ENCODE measurements at places on chromosomes 7 and 10.

DNA sequence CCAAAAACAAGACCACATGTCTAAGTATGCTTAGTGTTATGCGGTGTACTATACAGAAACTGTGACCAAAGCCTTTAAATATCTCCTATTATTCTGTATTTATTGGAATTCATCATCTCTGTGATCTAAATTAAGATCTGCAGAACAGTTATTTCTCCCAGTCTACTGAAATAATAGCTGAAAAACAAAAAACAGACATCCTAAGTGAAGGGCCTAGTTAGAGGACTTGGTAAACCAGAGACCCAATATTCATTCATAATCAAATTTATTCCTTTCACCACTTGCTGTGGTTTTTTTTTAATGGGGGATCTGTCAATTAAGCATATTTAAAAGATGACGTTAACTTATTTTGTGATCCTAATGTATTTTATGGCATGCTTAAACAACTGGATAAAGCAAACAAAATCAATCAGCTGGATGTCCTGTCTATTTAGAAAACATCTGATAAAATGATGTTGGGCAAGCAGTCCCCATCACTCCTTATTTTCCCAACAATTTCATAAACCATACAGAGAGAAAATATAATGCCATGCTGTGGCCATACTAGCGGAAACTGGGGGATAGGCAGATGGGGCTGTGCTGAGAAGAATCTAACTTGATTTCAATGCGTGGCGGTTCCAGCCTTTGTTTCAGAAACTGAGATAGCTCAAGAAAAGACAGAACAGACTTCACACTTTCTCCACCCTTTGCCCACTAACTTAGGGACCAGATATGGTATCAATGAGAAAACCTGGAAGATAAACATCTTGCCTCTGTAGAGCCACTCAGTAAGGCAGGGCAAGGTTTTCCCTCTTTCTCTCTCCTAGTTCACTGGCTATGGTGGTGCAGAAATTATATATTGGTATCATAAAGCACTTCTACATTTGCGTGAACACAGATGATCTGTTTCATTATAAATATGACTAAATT is 32.9 kb downstream of the ICA1 start:
- H3K27ac ChIP-seq = no peak overlapping the region
- no peak overlapping the region for H3K4me3 ChIP-seq
- H3K27me3 ChIP-seq = peaks cover 41% of the 10 kb centered on the region
- no peak for DNase-seq
- H3K4me1 ChIP-seq = no peaks in the 10 kb centered on the region

- peaks cover 25% of the 10 kb centered on the region for H3K27me3 ChIP-seq
- no peak overlapping the region for H3K4me3 ChIP-seq
- H3K4me1 ChIP-seq = peaks cover 7% of the 10 kb centered on the region
- no peak for DNase-seq
- H3K36me3 ChIP-seq = no peaks in the 10 kb centered on the region
These were observed 417.1 kb upstream of the KLF6 start for GRCh38 chr10:4201866-4202825.

DNA sequence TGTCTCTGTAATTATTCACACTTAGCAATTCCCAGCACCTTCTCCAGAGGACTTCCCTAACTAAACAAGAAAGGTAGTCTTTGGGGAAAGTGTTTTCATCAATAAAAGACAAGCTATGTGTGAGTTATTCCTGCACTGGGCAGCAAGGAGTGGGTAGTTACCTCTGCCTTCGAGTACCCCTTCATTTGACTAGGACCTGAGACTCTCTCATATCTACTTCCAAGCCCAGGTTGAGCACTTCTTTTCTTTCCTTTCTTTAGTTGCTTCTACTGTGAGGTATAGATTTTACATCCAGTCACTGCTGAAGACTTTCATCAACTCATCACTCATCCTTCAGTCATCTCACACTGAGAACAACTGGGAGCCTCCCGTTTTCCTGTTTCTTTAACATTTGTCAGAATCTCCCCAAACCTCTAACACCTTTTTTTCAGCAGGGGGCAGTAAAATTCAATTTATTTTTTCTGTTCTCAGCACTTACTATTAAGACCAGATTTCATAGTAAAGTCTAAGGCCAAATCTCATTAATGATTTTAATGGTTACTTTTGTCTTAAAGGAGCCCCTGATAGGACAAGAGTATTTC is 80.1 kb upstream of the PRSS1 start:
- H3K36me3 ChIP-seq = peaks cover 2% of the 10 kb centered on the region
- no peak overlapping the region for H3K4me3 ChIP-seq
- no peak overlapping the region for H3K27ac ChIP-seq
- H3K27me3 ChIP-seq = no peaks in the 10 kb centered on the region

DNA sequence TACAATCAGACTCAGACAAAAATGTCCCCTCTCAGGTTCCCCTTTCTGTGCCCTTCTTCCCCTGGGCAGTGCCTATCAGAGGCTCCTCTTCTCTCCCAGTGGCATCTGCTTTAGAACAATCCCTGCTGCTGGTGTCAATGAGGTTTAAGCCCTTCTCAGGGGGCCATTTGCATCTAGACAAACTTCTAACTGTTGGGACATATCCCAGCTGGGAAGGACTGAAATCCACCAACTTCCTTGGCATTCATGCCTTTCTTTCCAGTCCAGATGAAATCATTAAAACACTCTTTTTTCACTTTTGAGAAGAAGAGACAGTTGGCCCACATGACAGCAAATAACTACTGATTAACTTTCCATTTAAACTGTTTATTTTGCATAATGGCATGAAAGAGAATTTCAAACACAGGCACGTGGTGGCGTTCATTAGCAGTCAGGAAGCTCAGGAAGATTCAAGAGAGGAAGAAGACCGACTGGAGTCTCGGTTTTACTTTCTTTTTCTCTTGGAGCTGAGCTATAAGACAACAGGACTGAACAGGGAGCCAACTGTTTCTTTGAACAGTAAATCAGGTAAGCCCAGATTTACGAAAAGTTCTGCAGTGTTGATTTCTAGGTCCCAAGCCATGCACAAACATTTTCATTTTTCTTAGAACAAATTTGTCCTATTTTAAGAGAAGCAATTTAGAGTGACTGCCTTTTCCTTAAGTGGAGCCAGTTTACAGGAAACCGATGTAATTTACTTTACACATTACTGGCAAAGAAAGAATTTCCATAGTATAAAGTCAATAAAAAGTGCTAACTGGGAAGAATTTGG is at the start of gene GIMAP2:
TSS of gene GIMAP2 (plus strand) at position 488 of the 811 bp plus-strand sequence. CDS start 1,354 bp downstream, outside the sequence.
- H3K4me3 ChIP-seq = peak within 1 kb of the TSS; percentile 95
- peaks cover 39% of the 10 kb centered on the region for H3K36me3 ChIP-seq

- no peak overlapping the region for H3K27ac ChIP-seq
- DNase-seq = no peak
- H3K36me3 ChIP-seq = no peaks in the 10 kb centered on the region
These were observed 218.3 kb downstream of the SEMA3A start for GRCh38 chr7:83976302-83976701.

DNA sequence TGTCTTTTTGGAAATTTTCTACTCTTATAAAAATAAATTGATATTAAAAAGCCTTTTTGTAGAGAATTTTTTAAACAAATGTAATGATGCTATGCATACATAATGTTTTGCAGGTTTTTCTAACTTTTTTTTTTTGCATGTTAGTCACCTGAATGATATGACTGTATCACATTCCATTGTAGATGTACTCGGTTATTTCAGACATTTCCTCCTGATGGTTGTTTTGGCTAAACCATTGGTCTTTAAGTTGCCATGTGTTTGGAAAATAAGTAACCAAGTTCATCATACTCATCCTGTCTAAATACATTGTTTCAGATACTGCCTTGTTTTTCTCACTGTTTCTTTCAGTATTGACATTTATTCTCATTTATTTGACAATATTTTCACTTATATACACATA is 25.8 kb downstream of the NHLRC2 start:
- peaks cover 20% of the 10 kb centered on the region for H3K4me1 ChIP-seq
- peaks cover 19% of the 10 kb centered on the region for H3K36me3 ChIP-seq
- no peak overlapping the region for H3K4me3 ChIP-seq
- DNase-seq = no peak

- no peaks in the 10 kb centered on the region for H3K4me1 ChIP-seq
- DNase-seq = no peak
- H3K27me3 ChIP-seq = peaks cover 22% of the 10 kb centered on the region
- H3K36me3 ChIP-seq = no peaks in the 10 kb centered on the region
- no peak overlapping the region for H3K4me3 ChIP-seq
These were observed 352.6 kb upstream of the ZMIZ1 start for GRCh38 chr10:78716043-78716660.

DNA sequence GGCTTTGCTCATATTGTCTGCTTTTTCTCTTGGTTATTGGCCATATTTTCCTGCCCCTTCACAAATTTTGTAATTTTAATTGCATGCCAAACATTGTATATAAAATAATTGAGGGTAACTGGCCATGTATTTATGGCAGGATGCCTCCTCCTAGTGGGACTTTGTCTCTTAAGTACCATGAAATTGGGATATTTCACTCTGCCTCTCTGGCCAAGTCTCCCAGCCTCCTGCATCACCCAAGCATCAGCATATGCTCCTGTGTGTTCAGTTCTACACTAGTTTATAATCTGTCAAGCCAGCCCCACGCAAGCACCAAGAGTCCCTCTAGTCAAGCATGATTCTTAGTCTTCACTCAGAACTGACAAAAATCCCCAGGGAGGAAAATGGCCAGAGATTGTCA is 44.2 kb upstream of the FHIP2A start:
- no peak for DNase-seq
- no peaks in the 10 kb centered on the region for H3K27me3 ChIP-seq
- H3K4me1 ChIP-seq = no peaks in the 10 kb centered on the region
- H3K4me3 ChIP-seq = no peak overlapping the region

DNA sequence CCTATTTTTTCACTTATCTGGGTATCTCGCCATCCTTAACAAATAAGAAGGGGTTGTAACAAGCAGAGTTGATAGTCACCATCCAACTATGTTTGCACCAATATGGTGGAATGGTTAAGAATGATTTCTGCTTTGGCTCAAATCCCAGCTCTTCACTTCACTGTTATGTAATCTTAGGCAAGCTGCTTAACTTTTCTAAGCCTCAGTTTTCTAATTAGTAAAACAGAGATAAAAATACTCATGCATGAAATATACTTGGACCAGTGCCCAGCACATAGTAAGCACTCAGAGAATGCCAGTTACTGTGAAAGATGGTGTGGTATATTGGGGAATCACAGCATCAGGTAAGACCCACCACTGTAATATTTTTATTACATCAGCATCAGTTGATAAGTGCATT is 33.6 kb downstream of the ABCB1 start:
- H3K27me3 ChIP-seq = peaks cover 15% of the 10 kb centered on the region
- H3K4me1 ChIP-seq = no peaks in the 10 kb centered on the region
- H3K36me3 ChIP-seq = peaks cover 4% of the 10 kb centered on the region
- H3K4me3 ChIP-seq = no peak overlapping the region
- H3K27ac ChIP-seq = no peak overlapping the region
- no peak for DNase-seq

- no peaks in the 10 kb centered on the region for H3K4me1 ChIP-seq
- H3K27ac ChIP-seq = no peak overlapping the region
- no peaks in the 10 kb centered on the region for H3K27me3 ChIP-seq
These were observed 975.8 kb upstream of the LRRTM3 start for GRCh38 chr10:65950075-65950474.

DNA sequence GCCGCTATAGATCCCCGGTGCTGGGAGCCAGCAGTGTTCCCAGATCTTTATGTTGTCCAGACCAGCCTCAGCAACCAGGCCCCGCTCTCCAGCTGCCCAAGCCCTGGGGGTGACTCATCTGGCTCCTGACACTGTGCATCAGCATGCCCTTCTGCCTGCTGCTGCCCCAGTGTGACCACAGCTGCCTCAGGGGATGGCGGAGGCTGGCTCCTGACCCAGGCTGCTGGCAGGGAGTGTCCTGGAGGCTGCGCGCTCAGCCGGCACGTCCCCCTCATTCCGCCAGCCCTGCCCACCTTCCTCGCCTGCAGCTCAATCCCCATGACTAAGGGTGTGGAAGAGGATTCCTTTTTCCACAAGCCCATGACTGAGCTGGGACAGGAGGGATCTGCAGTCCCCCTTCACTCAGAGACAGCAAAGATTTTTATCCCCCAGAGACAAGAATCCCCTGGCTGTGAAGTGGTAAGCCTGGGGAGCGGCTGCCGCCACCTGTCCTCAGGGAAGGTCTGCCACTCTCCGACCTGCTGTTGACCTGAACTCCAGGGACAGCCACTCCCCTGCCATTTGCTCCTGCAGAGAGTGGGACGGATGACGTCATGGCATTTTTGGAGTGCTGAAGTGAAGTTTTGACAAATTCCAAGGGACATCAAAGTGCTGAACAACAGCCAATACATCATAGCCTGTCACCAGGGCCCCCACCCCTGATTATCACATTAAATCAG is 182.8 kb upstream of the BMPER start:
- H3K4me3 ChIP-seq = no peak overlapping the region
- H3K27ac ChIP-seq = no peak overlapping the region
- no peaks in the 10 kb centered on the region for H3K36me3 ChIP-seq
- no peaks in the 10 kb centered on the region for H3K27me3 ChIP-seq

DNA sequence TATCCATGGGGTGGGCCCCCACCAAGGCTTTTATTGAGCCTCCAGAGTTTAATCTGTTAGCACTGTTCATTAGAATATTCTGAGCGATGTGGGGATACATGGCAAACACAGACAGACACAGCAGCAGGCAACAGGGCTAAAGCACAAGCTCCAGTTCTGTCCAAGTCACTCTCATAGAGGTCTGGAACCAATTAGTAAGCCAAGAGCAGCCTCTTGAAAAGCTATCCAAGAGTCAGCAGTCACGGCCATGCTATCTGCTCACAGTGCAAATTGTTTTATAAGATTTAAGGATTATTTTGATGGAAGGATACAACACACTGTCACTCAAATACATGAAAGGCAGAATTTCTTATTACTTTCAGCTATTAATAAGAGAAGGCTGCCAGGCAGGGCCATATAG is 86.4 kb upstream of the DGKB start:
- no peaks in the 10 kb centered on the region for H3K27me3 ChIP-seq
- no peaks in the 10 kb centered on the region for H3K4me1 ChIP-seq
- no peak for DNase-seq

GRCh38 chr10:33653584-33654367 is 319.3 kb upstream of the NRP1 start:
- no peak overlapping the region for H3K27ac ChIP-seq
- no peak for DNase-seq
- no peak overlapping the region for H3K4me3 ChIP-seq
- no peaks in the 10 kb centered on the region for H3K36me3 ChIP-seq
- peaks cover 4% of the 10 kb centered on the region for H3K4me1 ChIP-seq

DNA sequence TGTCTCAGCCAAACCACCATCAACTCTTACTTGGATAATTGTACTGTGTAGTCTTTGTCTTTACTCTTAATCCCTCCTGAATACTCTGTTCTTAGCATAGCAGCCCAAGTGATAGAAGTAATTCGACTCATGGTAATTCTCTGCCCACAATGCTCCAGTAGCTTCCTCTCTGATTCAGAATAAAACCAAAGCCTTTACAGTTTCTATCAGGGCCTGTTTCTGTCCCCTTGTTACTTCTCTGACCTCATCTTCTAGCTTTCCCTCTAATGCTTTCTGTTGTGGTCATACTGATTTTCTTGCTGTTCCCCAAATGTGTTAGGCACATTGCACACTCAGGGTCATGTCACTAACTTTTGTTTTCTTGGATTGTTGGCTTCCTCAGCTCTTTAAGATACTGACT is 8.0 kb downstream of the ZNF518A start:
- H3K27me3 ChIP-seq = no peaks in the 10 kb centered on the region
- H3K4me1 ChIP-seq = peaks cover 9% of the 10 kb centered on the region
- peak overlapping the region; percentile 16 for H3K27ac ChIP-seq
- H3K36me3 ChIP-seq = peaks cover 53% of the 10 kb centered on the region
- DNase-seq = no peak

Data from central memory CD8-positive, alpha-beta T cell (primary cell).